K562 (cell line): ENCODE measurements at places on chromosomes 5 and 9. TPM values are rescaled to one million over a fixed set of nuclear protein-coding genes. Genes with fewer than 3 reads are reported as not detected.

ACSL6 gene
- total RNA-seq = 1.5 and 1.6 TPM in 2 replicates

PKD2L2 gene
- not detected in 2 replicates for total RNA-seq

PCDHGA2 gene
- total RNA-seq = 0.18 and 0.27 TPM in 2 replicates

SHISAL2B gene
- total RNA-seq = not detected in 2 replicates

NMUR2 gene
- total RNA-seq = not detected in 2 replicates

NR2F1 gene
- 0.04 and 0.18 TPM in 2 replicates for total RNA-seq

SHOC1 gene
- not detected in 2 replicates for total RNA-seq

PDE6A gene
- total RNA-seq = not detected in 2 replicates

ATP10B gene
- 0.04 and 0.07 TPM in 2 replicates for total RNA-seq

DNA sequence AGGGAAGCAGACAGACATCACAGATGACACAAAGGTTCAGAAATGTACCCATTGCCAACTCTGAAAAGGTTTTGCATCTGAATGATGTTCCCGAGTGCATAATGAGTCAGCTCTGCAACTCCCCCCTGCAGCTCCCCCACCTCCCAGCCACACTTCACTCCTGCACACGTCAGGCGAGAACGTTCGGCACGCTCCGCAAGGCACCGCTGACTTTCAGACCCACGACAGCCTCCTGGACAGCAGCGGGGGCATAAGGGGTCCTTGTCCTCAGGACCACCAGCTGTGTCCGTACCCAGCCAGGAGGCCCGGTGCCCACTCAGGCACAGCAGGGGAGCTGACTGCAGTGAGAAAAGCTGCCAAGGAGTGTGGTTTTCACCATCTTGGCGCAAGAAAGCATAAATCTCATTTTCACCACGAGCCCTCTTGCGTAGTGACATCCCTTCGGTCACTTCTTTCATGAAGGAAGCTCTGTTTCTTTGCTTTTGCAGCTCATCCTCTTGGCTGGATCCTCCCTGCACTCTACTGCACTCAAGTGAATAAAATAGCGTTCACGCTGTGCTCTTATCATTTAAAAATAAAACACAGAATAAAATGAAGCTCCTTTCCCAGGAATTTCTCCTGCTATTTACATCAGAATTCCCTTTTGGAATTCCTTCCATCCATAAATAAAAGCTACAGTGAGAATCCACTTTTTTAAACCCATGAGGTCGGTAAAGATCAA is 9.9 kb downstream of the GFPT2 start:
- no peak for DNase-seq

DNA sequence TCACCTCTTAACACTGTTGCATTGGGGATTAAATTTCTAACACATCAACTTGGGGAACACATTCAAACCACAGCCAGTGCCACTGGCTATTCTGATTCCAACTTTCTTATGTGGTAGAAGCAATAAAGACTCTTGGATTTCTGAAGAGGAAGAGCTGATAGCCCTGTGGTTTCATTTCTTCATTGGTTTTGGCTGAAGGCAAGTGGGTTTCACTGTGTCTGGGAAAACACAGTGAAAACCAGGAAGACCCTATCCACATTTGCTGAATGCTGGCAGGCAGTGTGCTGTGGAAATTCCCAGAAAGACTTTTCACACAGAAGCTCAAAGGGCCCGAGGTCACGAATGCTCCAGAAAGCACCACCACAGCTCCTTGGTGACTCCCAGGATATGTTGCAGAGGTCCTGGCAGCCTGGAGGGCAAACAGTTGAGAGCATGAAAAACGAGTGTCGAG is 67.1 kb downstream of the DAPK1 start:
- DNase-seq = no peak

DNA sequence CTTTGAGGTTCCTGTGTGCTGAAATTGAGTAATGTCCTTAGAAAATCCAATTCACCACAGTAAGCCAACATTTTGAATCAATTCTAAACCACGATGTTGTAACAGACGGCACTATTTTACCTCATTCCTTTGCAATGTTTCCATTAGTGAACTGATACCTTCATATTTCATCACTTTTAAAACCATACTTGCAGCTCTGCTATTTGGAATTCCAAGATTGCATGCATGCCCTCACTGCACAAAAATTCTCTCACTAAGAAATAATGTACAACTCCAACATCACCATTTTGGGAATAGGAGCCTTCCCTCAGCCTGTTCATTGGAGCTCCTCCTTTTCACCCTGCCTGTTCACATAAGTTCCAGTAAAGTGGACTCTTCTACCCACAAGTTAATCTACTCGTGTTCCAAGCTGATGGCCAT is 74.8 kb upstream of the TGFBR1 start:
- DNase-seq = no peak

- DNase-seq = no peak
Measured at GRCh38 chr9:32394381-32395049, 10.1 kb downstream of the ACO1 start.

DNA sequence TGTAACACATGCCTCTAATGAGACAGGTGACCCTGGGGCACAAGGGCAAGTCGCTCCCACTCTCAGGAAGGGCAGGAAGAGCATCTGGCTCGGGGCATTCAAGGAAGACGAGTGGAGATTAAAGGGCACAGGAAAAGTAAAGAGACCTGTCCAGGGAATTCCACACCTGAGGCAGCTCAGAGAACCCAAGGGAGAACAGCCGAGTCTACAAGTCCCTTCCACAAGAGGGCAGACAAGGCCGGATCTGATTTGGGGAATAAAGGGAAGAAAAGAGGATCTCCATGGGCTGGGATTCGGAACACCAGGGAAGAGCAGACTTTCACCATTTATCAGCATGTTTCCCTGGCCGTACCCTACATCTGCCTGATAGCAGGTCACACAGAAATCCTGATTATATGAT is 28.1 kb downstream of the GPX3 start:
- DNase-seq = no peak

DNA sequence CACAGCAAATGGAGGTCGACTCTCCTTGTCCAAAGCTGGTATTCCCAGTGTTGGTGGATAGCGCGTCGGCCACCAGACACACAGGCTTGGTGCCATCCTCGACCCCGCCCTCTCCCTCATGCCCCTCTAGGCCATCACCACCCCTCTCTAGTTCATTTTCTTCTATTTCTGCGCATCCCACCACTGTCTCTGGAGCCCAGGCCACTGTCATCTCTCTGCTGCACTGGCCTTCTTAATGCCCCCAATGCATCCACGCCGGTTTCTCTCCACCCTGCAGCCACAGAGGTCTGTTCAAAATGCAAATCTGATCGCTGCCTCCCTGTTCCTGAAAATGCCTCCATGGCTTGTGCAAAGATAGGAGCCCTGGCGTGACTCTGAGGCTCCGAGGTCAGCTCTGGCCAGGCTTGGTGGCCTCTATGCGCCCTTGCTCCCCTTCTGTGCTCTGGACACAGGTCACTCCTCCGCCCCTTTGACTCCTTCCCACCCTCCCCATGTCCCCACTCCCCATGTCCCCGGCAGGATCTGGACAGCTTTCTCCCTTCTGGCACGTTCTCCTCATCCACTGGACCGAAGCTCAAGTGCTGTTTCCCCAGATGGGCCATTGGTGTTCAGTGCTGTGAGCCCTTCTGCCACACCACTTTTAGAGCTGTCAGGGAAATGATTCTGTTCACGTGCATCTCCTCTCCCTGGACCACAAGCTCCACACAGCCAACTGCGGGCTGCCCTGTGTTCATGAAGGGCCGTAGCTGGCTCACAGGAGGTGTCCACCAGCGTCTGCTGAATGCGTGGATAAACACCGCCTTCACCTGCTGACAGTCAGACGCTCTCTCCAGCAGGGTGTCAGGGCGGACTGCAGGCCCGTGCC is 59.5 kb upstream of the RNF130 start:
- no peak for DNase-seq

- DNase-seq = no peak
Measured at GRCh38 chr9:8364026-8364752, 564.6 kb upstream of the DMAC1 start.

DNA sequence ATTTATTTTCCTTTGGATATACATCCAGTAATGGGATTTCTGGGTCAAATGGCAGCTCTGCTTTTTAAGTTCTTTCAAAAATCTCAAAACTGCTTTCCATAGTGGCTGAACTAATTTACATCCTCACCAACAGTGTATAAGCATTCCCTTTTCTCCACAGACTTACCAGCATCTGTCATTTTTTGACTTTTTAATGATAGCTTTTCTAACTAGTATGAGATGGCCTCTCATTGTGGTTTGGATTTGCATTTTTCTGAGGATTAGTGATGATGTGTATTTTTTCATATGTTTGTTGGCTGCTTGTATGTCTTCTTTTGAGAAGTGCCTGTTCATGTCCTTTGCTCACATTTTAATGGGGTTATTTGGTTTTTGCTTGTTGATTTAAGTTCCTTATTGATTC is 90.0 kb upstream of the HMHB1 start:
- DNase-seq = no peak

GRCh38 chr5:173090639-173091038 is 34.5 kb downstream of the CREBRF start:
- no peak for DNase-seq

- no peak for DNase-seq
Measured at GRCh38 chr5:77486344-77486962, 5.7 kb downstream of the WDR41 start.

- no peak for DNase-seq
Measured at GRCh38 chr5:10585518-10585915, 21.6 kb downstream of the ANKRD33B start.

DNA sequence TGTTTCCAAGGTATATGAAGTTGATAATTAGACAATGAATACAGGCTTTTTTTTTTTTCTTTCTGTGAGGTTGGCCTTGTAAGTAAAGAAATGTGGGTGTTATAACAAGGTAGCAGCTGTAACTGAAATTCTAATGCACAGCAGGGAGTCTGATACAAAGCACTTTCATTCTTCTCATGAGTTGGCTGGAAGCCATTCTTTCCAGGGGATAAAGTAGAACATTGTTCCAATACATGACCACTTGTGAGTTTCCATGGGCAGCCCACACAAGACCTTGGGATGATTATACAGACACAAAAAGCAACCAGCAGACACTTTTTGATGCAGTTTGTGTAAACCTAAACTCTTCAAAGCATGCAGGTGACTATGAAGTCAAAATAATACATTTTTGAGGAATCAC is 1785.9 kb upstream of the WWC1 start:
- DNase-seq = no peak

DNA sequence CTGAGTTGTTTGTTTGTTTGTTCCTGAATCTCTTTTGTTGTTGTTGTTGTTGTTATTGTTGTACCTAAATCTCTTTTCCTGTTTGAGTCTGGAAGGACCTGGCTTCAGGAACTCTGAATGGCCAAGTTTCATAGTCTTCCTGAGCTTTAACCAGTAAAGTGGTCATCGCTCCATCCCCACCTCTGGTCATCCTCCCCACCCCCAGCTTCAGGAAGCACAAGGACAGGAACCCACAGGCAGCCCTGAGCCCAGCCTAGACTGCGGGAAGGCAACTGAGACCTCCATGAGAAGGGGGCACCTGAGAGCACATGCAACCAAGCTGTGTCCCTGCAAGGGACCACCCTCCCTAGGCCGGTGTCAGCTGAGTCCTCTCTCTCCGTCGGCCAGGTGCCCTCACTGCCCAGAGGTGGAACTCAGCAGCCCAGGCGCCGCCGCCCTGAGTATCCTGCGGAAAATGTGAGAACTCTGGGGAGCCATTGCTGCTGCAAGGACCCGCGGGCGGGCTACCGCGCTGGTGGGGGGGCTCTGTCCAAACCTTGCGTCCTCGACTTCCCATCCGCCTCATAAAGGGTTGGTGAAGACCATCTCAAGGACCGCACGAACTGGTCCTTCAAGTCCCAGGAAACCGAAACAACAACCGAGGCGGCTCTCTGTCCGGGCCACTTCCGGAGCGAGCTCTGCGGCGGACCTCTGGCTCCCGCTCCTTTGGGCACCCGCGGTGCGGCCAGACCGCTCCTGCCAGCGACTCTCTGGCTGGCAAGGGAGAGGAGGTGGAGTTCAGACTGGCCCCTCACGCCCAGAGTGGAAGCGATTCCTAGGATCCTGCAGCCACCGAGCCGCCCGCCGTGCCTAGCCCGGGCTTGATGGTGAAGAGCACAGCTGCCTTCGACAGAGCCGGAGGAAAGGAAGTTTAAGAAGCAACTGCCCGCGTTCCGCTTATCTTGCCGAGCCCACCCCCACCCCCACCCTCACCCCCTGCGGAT is 4.2 kb downstream of the BARX1 start:
- DNase-seq = no peak

- no peak for DNase-seq
Measured at GRCh38 chr5:90338712-90339372, 70.7 kb downstream of the CETN3 start.

DNA sequence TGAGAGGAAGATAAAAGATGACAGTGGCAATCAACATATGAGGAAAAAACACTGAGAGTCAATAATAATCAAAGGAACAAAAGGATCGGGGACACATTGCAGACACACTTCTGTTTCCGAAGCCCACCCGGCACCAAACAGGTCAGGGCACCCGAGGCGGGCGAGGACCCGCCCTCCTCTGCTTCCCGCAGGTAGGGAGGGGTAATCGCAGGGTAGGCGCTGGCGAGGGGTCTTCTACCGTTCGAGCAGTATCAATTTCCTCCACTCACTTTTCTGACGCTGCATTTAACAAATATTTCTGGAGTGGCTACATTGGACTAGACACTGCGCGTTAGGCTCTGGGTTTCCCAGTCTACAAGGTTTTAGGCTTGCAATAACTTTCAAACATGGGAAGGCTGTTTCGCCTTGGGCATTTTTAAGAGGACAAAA is 1.3 kb downstream of the TXN start:
- no peak for DNase-seq

- no peak for DNase-seq
Measured at GRCh38 chr9:72150661-72151060, 1.4 kb downstream of the GDA start.

DNA sequence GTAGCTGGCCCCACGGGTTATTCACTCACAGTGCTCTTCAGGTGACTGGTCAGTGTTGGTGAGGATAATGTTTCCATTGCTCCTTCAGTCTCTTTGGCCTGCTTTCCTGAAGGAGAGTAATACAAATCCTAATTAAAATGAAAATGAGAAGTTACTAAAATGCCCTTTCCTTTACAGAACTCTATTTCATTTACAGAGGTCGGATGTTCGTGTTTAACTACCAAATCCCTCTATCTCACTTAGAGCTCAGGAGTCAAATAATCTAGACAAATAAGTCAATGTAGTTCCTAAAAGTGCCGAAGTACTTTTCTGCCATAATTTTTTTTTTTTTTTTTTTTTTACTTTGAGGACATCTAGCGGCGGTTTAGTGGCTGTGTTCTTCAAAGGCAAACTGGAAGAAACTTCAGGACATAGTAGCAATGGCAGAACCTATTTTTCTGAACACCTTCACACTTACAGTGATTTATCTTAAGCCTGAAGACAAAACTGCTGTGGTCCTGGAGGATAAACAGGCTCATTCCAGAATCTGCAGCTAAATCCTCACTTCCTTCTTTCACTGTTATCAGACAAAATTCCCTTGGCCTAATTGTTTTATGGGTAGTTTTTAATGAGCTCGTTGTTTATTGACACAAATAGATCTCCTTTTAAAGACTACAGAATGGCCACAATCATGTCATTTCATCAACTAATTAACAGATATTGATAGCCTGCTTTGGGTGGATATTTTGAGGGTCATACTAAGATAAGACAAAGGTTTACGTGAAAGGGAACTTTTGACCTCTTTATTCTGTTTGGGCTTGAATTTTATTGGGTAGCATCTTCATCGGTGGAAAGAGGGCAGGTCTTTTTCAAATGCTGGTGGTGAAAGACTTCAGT is 207.6 kb upstream of the DMRTA1 start:
- no peak for DNase-seq
